WTC11 (cell line): ENCODE measurements at places on chromosomes 6 and 20.
A peak's percentile ranks its signal among the peaks of the same experiment; 100 is the strongest.

GRCh38 chr6:35970181-35970580 lies 49.3 kb upstream of the SRPK1 start:
- DNase-seq: no peak

GRCh38 chr6:1997702-1998101 lies 247.7 kb downstream of the GMDS start:
- DNase-seq: no peak

- DNase-seq: peak; percentile 62
Measured at GRCh38 chr6:29976588-29977424, 34.5 kb downstream of the HLA-A start.

- no peak for DNase-seq
Measured at GRCh38 chr6:95135182-95135581, 442.2 kb upstream of the MANEA start.

- DNase-seq: no peak
Measured at GRCh38 chr6:3315841-3316240, 57.1 kb downstream of the PSMG4 start.

DNA sequence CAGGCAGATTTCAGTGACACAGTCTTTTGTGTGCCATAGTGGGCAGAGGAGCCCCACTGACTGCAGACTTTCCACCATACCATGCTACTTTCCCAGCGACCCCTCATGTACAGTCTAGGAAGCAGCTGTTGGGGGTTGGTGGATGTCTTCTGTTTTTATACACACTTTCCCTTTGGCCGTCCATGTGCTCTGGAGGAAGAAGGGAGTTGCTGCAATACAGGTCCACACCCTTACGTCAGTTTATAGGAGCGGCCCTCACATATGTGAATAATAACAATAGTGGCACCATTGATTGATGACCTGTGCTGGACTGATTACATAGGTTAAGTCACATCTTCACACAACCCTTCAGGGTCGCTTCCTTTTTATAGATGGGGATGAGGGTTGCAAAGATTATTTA lies 17.5 kb upstream of the CCN2 start:
- no peak for DNase-seq
